Naive thymus-derived CD8-positive, alpha-beta T cell (primary cell): ENCODE measurements at places on chromosomes 6 and 20. TPM values are rescaled to one million over a fixed set of nuclear protein-coding genes. Genes with fewer than 3 reads are reported as not detected.

MOG gene
- polyA plus RNA-seq = not detected

DNA sequence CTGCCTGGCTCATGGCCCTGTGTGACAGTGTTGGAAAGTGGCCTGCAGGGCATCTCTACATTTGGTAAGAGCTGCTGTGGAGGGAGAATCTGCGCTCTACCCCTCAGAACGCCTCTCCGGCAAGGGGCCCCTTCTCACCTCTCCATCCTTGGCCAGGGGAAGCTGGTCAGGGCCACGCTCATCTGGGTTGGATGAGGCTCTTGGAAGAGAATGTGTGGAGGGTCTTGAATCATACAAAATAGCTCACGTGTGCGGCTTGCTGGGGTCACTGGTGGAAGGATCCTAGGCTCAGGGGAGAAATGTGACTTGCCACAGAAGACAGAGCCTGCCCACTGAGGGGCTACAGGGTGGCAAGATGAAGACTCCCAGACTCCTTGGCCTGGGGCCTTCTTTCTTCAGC is 105.0 kb downstream of the SCML4 start:
- DNase-seq = no peak
- peak overlapping the region; percentile 3 for H3K27ac ChIP-seq
- H3K4me1 ChIP-seq = peaks cover 33% of the 10 kb centered on the region
- H3K27me3 ChIP-seq = no peaks in the 10 kb centered on the region
- no peak overlapping the region for H3K4me3 ChIP-seq

LRRN4 gene
- not detected for polyA plus RNA-seq

- DNase-seq = no peak
- H3K4me3 ChIP-seq = no peak overlapping the region
- no peaks in the 10 kb centered on the region for H3K36me3 ChIP-seq
- peaks cover 28% of the 10 kb centered on the region for H3K27me3 ChIP-seq
- no peaks in the 10 kb centered on the region for H3K4me1 ChIP-seq
Measured at GRCh38 chr20:19690462-19690861, 67.6 kb upstream of the RIN2 start.

DNA sequence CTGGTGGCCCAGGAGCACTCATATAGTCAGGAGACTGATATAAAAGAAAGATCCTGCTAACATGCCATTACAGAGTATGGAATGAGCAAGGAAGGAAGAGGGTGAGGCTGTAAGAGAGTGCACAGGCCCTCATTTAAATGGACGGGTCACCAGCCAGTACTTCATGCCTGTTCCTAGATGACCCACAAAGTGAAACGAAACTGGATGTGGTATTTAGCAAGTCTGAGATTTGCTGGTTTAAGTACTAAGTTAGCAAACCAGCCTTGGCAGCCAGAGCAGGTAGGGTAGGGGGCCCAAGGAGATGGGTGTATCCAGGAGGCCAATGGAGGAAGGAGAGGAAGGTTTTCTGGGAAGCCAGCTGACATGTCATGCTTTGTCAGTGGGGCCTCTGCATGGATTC is 15.9 kb downstream of the NT5E start:
- H3K27me3 ChIP-seq = no peaks in the 10 kb centered on the region
- H3K4me1 ChIP-seq = peaks cover 46% of the 10 kb centered on the region
- H3K27ac ChIP-seq = peak overlapping the region; percentile 99
- no peak for DNase-seq
- peak overlapping the region; percentile 79 for H3K4me3 ChIP-seq
- peaks cover 18% of the 10 kb centered on the region for H3K36me3 ChIP-seq

GRCh38 chr6:119162134-119162775 is 83.8 kb upstream of the FAM184A start:
- no peak for DNase-seq
- H3K36me3 ChIP-seq = no peaks in the 10 kb centered on the region
- peaks cover 2% of the 10 kb centered on the region for H3K4me1 ChIP-seq
- H3K27ac ChIP-seq = no peak overlapping the region

LHFPL5 gene
- not detected for polyA plus RNA-seq

GRCh38 chr6:115514656-115515055 is 546.0 kb downstream of the FRK start:
- H3K4me3 ChIP-seq = no peak overlapping the region
- H3K36me3 ChIP-seq = no peaks in the 10 kb centered on the region
- H3K4me1 ChIP-seq = no peaks in the 10 kb centered on the region
- DNase-seq = no peak
- no peaks in the 10 kb centered on the region for H3K27me3 ChIP-seq
- no peak overlapping the region for H3K27ac ChIP-seq

- H3K4me3 ChIP-seq = no peak within 1 kb of the TSS
- no peak for DNase-seq
- peaks cover 2% of the 10 kb centered on the region for H3K36me3 ChIP-seq
Measured at GRCh38 chr20:45308117-45308778, at the start of gene MATN4. Gene MATN4 (minus strand): TSS chr20:45308299. CDS start chr20:45305582, 2,717 bp downstream.

- H3K27me3 ChIP-seq = no peaks in the 10 kb centered on the region
- no peak for DNase-seq
- peaks cover 10% of the 10 kb centered on the region for H3K36me3 ChIP-seq
Measured at GRCh38 chr6:142781129-142781528, 163.8 kb downstream of the HIVEP2 start.

- no peaks in the 10 kb centered on the region for H3K36me3 ChIP-seq
- no peak overlapping the region for H3K27ac ChIP-seq
- no peaks in the 10 kb centered on the region for H3K4me1 ChIP-seq
- H3K4me3 ChIP-seq = no peak overlapping the region
Measured at GRCh38 chr20:42138729-42139128, 520.6 kb upstream of the CHD6 start.

DNA sequence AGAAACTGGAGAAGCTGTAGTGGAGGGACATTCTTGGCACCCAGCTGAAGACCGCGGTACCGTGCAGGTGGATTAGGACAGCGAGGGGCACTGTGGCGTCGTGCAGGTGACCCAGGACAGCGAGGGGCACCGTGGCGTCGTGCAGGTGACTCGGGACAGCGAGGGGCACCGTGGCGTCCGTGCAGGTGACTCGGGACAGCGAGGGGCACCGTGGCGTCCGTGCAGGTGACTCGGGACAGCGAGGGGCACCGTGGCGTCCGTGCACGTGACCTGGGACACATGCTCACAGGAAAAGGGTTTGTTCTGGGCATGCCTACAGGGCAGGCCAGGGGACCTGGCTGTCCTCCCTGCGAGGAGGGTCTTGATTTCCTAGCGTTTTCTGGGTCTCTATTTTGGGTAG is 29.2 kb upstream of the SMOC2 start:
- H3K4me1 ChIP-seq = no peaks in the 10 kb centered on the region
- no peak for DNase-seq
- no peak overlapping the region for H3K4me3 ChIP-seq
- no peaks in the 10 kb centered on the region for H3K36me3 ChIP-seq

- H3K4me1 ChIP-seq = no peaks in the 10 kb centered on the region
- no peaks in the 10 kb centered on the region for H3K27me3 ChIP-seq
- no peaks in the 10 kb centered on the region for H3K36me3 ChIP-seq
- H3K4me3 ChIP-seq = no peak overlapping the region
- no peak for DNase-seq
Measured at GRCh38 chr6:112522587-112522986, 175.5 kb downstream of the RFPL4B start.

DNA sequence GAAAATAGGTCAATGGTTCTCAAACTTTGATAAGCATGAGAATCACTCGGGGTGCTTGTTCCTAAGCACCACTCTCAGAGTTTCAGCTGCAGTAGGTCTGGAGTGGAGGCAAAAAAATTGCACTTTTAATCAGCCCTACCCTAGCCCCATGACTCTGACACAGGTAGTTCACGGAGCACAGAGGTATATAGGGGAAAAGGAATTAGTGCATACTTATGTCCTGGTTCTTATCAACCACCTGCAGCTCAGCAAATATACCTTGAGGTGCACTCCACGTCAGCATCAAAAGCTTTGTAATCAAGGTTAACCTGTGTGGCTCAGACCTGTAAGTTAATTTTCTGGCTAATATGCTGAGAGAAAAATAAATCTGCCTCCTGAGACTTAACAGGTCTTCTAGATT is 138.8 kb upstream of the HMGN3 start:
- DNase-seq = no peak
- H3K27me3 ChIP-seq = peaks cover 9% of the 10 kb centered on the region
- H3K4me1 ChIP-seq = peaks cover 6% of the 10 kb centered on the region
- peaks cover 13% of the 10 kb centered on the region for H3K36me3 ChIP-seq
- no peak overlapping the region for H3K27ac ChIP-seq
- H3K4me3 ChIP-seq = no peak overlapping the region

SLC4A11 gene
- not detected for polyA plus RNA-seq

DNA sequence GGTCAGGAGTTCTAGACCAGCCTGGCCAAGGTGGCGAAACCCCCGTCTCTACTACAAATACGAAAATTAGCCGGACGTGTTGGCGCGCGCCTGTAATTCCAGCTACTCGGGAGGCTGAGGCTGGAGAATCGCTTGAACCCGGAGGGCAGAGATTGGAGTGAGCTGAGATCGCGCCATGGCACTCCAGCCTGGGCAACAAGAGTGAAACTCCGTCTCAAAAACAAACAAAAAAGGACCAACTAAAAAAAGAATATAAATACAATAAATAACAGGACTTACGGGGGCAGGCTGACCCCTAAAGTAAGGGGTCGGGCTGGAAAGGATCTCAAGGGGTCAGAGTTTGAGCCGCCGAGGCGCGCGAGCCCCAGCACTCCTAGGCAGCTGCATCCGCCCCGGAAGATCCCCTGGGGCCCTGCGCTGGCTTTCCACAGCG is 509 bp upstream of the TPD52L2 start:
- H3K27me3 ChIP-seq = no peaks in the 10 kb centered on the region
- H3K27ac ChIP-seq = peak overlapping the region; percentile 95
- peaks cover 18% of the 10 kb centered on the region for H3K4me1 ChIP-seq
- H3K4me3 ChIP-seq = peak overlapping the region; percentile 90
- H3K36me3 ChIP-seq = no peaks in the 10 kb centered on the region

DNA sequence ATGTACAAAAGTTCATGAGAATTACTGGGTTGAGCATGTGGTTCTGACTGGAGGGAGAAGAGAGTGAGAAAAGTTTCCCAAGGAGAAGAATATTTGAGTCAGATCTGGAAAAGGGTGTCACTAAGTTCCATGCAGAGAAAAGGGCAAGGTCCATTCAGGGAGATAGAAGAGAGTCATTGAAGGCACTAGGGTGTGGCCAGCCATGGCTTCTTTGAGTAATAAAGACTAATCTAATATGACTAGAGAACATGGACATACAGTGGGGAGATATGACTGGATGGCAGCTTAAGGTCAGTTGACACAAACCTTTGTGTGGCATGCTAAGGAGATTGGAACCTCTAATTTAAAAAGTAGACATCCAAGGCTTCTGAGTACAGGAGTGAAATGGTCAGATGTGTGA is 10.7 kb upstream of the SLC17A4 start:
- no peak for DNase-seq
- peaks cover 6% of the 10 kb centered on the region for H3K27me3 ChIP-seq
- H3K4me3 ChIP-seq = no peak overlapping the region
- no peaks in the 10 kb centered on the region for H3K4me1 ChIP-seq
- H3K27ac ChIP-seq = no peak overlapping the region
- no peaks in the 10 kb centered on the region for H3K36me3 ChIP-seq

DNA sequence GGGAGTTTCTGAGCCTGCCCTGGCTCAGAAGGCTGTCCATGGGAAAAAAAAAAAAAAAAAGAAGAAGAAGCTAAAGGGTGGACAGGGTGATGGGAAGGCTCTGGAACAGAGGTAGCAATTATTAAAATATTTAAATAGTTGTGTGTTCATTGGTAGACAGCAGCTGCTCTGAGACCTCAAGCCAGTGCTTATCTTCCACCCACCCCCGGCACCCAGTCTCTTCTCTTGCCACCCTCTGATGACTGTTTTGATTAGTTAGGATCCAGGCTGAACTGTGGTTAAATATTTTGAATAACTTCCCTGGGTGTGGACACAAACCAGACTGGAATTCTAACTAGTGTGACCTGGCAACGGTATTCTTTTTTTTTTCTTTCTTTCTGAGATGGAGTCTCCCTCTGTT is 16.9 kb upstream of the SRSF3 start:
- H3K4me1 ChIP-seq = peaks cover 4% of the 10 kb centered on the region
- no peaks in the 10 kb centered on the region for H3K27me3 ChIP-seq
- H3K36me3 ChIP-seq = no peaks in the 10 kb centered on the region
- no peak overlapping the region for H3K27ac ChIP-seq

- no peak for DNase-seq
- no peak overlapping the region for H3K27ac ChIP-seq
- H3K36me3 ChIP-seq = no peaks in the 10 kb centered on the region
- no peaks in the 10 kb centered on the region for H3K4me1 ChIP-seq
- no peak overlapping the region for H3K4me3 ChIP-seq
- H3K27me3 ChIP-seq = no peaks in the 10 kb centered on the region
Measured at GRCh38 chr20:51738877-51739447, 29.2 kb downstream of the ATP9A start.

DNA sequence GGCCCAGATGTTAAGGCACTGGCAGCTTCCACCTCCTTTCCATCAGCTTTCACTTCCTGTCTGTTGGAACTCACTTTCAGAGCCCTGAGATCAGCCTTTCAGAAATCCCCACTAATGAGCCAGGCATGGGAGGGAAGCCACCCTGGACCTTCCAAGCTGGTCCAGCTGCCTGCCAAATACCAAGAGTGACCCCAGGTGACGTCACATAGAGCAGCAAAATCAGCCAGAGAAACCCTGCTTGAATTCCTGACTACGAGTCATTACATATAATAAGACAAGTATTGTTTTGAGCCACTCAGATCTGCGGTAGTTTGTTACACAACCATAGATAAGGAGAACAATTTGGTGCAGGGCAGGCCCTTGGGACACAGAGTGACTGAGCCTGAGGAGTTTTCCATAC is 556.0 kb upstream of the JAG1 start:
- no peak overlapping the region for H3K4me3 ChIP-seq
- peaks cover 2% of the 10 kb centered on the region for H3K27me3 ChIP-seq
- H3K36me3 ChIP-seq = no peaks in the 10 kb centered on the region
- no peaks in the 10 kb centered on the region for H3K4me1 ChIP-seq
- H3K27ac ChIP-seq = no peak overlapping the region
- no peak for DNase-seq

GRCh38 chr6:15510121-15510520 is 152.7 kb downstream of the DTNBP1 start:
- no peak overlapping the region for H3K27ac ChIP-seq
- H3K4me3 ChIP-seq = no peak overlapping the region
- no peaks in the 10 kb centered on the region for H3K36me3 ChIP-seq
- no peak for DNase-seq
- peaks cover 13% of the 10 kb centered on the region for H3K4me1 ChIP-seq

- no peaks in the 10 kb centered on the region for H3K4me1 ChIP-seq
- DNase-seq = no peak
- no peaks in the 10 kb centered on the region for H3K27me3 ChIP-seq
Measured at GRCh38 chr6:114897536-114897935, 554.7 kb upstream of the HS3ST5 start.

DNA sequence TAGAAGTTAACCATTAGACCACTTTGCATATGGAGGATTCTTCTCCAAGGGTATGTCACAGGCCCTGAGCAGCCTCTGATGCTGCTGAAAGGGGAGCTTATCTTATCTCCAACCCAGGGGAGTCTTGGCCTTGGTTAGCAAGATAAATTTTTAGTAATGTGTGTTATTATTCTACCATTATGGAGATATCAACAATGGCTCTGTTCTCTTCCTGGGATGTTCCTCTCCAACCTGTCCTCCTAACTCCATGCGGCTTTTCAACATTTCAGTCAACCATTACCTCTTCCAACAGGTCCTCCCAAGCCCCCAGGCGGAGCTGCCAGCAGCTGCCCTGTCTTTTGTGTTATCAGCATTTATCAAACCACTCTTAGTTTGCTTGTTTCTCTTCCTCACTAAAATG is 48.4 kb upstream of the FOXC1 start:
- DNase-seq = no peak
- peaks cover 1% of the 10 kb centered on the region for H3K27me3 ChIP-seq
- no peaks in the 10 kb centered on the region for H3K4me1 ChIP-seq
- H3K36me3 ChIP-seq = no peaks in the 10 kb centered on the region
- no peak overlapping the region for H3K27ac ChIP-seq
- H3K4me3 ChIP-seq = no peak overlapping the region
